ENCODE measurements at places on chromosomes 4 and X.

DNA sequence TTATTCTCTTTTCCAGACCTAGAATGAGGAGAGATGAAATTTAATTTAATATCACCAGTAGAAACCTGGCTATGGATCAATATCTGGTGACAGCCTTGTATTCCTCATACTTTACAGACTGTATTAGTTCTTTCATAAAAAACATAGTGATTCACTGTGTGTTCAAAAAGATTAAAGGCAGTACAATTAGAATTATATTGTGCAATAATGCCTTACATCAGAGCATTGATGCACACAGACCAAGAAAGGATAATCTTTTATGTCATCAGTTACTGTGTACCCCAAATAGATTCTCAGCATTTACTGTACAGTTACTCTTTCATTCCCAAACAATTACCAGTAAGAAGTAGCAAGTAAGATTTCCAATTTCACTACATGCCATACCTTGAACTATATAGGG, 260.5 kb upstream of the ANXA10 start:
- DNase-seq = no peak

DNA sequence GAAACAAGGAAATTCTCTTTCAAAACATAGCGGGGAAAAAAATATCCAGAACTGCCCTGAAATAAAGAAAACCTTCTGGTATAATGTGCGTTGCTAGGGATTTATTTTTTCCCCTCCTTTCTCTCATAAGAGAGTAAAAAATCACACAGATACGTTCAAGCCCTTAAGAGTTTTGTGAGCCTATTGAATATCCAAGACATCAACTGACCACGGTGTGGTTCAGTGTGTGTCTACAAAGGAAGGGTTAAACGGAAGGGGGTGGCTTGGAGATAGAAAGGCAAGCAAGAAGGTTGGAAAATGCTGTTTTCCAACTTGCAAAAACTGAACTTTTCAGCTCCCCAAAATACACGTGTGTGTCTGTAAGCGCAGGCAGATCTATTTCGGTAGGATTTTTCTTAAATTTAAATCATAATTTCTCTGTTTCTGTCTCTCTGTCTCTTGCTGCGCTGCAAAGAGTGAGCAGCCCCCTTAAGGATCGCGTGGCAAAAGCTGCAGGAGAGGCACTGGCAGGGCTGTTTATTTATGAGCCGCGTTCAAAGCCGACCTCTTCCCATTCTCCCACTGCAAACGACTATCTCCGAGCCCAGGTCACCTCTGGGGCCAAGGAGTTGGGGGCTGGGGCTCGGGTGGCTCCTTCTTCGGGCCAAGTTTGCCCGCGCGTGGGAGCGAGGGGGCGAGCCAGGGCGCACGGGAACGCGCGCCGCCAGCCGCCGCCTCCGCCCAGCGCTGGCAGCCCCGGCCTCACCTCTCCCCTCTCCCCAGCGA, 492 bp upstream of the SLIT2 start:
- no peak for DNase-seq

DNA sequence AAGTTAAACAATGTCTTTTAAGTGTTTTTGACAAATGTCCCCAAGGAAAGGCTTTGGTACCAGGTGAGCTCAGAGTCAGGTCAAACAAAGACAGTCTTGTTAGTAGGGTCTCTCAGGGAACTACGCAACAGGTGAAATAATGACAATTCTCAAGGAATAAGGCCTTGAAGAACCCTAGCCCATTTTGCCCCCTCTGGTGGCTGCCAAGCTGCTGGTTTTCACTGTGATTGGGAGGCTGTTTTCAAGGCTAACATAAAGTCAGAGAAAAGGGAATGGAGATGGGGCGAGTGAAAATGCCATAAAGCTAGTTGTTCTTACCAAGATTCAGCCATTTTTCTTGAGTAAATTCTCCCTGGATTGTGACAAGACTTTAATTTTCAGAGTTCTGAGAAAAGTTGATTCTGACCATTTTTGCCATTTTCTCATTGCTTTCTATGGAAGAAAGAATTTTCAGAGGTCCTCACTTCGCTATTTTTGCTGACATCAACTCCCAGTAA, 58.7 kb downstream of the RWDD4 start:
- no peak for DNase-seq

DNA sequence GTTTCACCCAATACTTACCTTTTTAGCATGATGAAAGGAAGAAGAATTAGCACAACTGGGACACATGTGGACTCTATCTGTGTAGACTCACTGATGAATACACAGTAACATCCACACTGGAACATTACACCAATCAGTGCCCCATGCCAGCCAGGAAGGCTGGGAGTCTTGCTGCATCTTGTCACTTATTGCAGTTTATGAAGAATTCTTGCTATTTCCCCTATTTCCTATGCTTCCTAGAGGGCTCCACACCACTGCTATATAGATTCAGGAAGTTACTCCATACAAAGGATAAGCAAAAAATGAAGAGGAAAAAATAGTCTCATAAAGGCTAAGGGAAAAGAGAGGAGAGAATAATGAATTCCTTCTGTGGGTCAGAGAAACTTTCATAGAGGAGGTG, 201.0 kb downstream of the CAMK2D start:
- DNase-seq = no peak

DNA sequence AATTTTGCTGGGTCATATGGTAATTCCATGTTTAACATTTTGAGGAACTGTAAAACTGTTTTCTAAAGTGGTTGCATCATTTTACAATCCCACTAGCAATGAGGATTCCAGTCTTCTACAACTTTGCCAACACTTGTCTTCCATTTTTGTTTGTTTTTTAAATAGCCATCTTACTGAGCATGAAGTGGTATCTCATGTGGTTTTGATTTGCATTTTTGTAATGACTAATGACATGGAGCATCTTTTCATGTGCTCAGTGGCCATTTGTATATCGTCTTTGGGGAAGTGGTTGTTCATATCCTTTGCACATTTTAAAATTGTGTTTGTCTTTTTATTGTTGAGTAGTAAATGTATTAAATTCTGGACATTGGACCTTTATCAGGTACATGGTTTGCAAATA, 94.7 kb downstream of the TMEM131L start:
- DNase-seq = no peak

DNA sequence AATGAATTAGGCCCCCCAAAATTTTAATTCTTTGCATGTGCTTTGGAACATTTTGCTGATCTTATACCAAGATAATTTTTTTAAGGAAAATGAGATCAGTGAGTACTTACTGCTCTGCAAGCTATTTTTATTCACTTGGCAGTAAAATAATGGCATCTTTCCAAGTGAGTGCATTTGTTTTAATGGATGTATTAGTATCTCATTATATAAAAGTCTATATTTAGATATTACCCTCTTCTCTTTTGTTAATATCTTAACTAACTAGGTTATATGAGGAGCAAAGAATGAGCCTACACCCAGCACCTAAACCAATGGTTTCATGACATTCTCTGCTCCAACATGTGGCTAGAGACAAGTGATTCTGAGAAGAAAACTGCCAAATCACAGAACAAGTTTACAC, 21.1 kb upstream of the ARAF start:
- no peak for DNase-seq

DNA sequence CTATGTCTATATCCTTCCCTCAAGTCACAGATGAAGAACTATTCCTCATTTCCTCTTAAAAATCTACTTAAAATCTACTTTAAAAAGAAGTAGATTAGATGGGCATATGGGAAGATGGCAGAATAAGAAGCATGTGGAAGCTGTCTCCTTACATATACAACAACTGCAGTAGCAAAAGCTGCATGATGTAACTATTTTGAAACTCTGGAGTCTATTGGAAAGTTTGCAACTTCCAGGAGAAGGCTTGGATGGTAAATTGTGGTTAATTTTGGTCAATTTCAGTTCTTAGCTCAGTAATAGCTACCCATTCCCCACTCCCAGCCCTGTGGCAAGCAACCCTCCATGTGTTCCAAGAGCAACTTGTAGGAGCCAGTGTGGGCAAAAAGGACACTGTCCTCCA, 36.9 kb downstream of the MORC4 start:
- DNase-seq = no peak

DNA sequence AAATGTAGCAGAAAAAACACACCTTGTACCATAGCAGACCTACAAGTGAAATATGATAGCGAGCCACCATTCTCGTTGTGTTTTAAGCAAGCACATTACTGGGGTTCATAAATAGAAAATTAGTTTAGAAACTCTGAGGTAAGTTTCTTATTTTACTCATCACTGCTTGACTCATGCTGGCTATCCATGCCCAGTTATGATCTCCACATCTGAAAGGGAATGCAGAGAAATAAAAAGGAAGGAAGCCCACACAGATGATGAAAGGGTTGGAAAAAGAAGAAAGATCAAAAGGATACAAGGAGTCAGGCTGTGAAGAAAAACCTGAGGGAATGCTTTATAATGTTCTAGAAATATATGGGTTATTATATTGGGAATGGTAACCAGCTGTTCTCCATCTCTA, 54.5 kb downstream of the CAMK2D start:
- DNase-seq = no peak

GRCh38 chr4:162804351-162804924, 362.3 kb downstream of the NAF1 start:
- DNase-seq = no peak

DNA sequence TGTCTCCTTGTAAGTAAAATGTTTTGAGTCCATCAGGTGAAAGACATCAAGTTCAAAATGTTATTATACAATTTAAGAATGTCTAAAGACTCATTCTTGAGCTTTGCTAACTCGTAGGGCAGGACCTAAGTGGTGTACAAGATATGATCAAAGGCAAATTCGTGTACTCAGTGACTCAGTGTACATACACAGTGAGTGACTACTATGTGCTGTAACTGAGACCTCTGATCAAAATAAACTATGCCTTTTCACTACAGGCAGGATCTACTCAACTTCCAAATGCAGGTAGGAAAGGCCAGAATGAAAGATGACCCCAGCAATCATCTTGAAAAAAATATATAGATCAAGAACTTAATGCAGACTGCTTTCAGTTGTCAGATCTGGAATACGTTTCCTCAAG, 49.9 kb downstream of the ADGRG2 start:
- no peak for DNase-seq

GRCh38 chr4:135371137-135371536, 1169.5 kb upstream of the PABPC4L start:
- DNase-seq = no peak

- DNase-seq = no peak
Observed at GRCh38 chr4:7326693-7327340, 107.9 kb downstream of the PSAPL1 start.

DNA sequence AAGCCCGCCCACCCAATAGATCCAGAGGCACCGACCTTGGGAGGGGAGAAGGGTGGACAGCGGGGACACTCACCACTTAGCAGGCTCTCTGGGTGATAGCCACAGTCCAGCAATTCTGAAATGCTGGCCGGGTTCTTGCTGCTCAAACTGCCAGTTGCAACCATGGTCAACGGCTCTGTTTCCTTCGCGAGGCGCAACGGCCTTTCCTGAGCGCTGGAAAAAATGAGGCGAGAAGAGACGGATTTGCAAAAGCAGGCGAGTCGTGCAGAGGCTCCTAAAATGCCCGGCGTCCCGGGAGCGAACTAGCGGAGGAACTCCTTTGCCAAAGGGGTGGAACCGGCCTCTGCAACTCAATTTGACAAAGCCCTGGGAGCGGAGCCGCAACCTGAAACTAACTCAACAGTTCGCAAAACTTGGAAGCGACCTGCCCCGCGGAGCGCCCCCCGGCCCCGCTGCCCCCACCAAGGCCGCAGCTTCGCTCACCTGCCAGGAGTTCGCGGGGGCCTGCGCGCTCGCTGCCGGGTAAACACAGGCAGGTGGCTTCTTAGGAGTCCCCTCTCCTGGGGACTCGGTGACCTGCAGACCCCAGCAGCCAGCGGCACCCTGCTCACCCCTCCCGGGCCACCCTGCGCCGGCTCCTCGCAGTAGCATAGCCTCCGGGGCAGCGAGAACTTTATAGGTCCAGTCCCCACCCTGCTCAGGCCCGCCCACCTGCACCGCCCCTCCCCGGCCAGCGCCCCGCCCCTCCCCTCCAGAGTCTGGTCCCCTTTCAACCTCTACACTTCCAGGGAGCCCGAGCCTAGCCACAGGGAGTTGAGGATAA, at the start of gene DDIT4L:
TSS of gene DDIT4L (minus strand) at position 649 of the 823 bp plus-strand sequence. CDS start at position 164, 485 bp downstream.
- DNase-seq = no peak

GRCh38 chrX:130055103-130055502, 55.2 kb downstream of the ELF4 start:
- no peak for DNase-seq

GRCh38 chrX:36160081-36160480, 240.5 kb downstream of the CFAP47 start:
- DNase-seq = no peak

DNA sequence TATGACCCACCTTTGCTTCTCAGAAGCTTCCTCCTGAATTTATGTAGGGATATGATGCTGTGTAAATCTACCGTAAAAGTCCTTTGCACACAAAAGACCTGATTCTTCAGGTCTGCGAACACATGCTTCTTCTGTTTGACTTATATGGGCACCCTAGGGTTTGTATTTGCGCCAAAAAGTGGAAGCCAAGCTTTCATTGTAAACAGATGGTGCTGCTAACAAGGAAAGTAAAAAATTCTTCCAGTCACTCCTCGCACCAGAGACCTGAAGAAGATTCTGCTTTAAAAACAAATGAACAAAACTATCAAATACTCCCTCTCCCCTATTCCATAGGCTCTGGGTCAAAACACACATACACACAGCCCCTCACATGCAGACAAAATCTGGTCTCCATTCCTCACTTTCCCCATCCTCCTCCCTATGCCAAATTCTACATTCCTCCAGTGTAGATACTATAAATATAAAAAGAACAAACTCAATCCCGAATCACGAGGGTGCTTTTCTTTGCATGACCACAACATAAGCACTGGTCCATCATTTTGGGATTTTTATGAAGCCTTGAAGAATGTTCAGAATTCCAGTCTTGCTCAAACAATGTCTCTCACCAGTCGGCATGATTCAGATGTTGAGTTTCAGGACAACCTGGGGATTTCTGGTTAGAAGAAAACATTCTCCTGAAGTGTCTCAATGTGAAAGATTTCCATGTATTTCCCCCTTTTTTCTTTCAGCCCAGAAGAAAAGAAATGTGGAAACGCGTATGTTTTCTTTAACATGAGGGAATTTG, 125.1 kb downstream of the PALLD start:
- no peak for DNase-seq

DNA sequence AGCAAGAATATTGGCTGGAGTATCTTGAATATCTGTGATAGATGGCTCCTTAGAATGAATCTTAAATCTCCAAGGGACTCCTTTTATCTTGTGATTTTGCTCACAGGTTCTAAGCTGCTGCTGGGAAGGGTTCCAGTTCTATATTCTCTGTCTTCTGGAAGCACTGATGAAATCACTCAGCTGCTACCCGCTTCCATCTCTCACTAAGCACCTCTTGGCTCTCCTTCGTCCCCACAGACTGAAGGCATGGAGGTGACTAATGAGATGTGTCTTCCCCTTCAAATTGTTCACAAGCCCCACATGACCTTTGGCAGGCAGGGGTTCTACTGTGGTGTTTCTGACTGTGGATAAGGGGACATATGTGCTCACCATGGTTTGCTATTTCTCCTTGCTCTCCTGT, 75.9 kb downstream of the C4orf51 start:
- no peak for DNase-seq

- no peak for DNase-seq
Observed at GRCh38 chr4:83504503-83504902, 19.6 kb upstream of the ABRAXAS1 start.

DNA sequence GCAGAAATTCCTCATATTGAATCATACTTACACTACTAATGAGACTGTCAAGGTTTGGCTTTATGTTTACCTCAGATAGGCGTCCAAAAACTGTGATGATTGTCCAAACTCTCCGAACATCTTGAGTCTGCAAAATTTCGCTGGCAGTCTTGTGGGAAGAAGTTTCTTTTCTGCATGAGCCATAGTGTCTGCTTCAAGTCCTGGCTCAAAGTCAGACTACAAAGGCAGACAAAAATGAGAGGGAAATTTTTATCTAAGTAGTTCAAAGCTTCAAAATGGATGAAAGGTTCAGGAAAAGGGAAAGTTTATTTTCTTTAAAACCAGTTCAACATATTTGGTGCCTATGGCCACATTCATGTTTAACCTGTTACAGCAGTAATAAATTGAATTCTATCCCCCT, 40.7 kb downstream of the PALLD start:
- DNase-seq = no peak
